ENCODE measurements at places on chromosomes 7 and 10.

DNA sequence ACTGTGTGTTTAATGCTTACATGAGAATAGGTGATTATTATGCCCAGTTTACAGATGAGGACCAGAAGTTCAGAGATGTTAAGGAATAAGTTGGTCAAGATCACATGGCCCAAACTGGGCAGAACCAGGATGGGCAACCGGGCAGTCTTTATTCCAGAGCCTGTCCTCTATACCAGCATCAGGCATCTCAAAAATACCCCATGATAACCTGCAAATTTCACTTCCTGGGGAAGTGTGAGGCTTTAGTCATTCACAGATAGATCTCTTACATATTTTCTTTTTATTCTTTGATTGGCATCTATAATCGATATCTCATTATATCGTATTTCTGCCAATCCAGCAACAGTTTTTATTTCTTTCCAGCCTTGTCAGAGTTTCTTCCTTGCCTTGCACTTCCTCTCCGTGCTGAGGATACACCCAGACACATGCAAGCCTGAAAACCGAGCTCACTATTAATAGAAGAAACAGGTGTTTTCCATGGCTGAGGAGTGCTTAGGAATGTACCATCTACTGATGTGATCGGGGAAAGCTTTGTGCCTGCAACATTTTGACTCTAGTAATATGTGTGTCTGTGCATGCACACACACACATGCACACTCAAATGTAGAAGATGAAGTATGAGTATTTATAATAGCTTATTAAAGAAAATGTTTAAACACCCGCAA, 82.4 kb downstream of the CREM start:
- no peak for DNase-seq

- DNase-seq: no peak
Measured at GRCh38 chr7:90461219-90461618, 8.2 kb upstream of the PTTG1IP2 start.

DNA sequence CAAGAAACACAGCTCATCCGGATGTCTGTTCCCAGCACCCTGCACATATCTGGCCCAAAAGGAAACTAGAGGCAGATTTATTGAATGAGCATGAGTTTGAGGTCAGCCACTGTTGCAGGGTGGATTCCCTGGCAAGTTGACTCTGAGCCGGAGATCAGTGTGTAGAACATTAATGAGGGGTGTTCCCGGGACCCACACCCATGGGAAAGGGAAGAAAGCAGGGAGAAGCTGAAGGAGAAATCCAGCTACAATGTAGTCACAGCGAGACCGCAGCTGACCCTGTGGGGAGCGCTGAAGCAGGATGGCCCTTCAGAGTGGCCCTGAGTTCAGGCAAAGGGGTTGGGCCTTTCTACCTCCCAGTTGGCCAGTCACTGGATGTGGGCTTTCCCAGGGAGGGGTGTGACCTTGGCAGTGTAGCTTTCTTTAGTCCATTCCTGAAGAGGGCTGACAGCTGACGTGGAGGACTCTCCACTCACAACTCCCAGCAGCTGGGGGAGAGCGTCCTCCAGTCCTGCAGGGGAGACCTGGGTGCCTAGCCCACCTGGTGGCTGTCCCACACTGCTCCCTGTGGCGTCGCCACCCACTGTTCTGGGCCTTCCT, 324.2 kb upstream of the ZMIZ1 start:
- DNase-seq: no peak

DNA sequence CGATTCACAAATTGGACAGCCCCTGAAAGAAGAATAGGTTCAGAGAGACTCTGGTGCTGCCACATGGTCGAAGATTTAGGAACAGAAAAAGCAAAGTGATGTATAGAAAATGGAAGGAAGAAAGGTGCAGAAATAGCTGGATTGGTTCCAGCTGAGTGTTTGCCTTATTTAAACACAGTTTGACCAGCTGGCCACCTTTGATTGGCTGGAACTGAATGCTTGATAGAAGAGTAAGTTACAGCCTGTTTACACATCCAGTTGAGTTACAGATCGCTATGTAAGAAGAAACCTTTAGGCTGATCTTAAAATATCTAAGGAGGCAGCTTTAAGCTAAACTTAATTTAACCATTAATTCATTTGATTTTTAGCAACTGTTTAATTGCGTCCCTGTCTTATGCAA, 40.3 kb upstream of the KAT6B start:
- DNase-seq: no peak

GRCh38 chr10:131576341-131577177, 265.0 kb upstream of the TCERG1L start:
- no peak for DNase-seq

GRCh38 chr7:127822822-127823508, 171.0 kb downstream of the SND1 start:
- DNase-seq: no peak

- no peak for DNase-seq
Measured at GRCh38 chr10:92849576-92850090, 1.3 kb downstream of the EXOC6 start.

DNA sequence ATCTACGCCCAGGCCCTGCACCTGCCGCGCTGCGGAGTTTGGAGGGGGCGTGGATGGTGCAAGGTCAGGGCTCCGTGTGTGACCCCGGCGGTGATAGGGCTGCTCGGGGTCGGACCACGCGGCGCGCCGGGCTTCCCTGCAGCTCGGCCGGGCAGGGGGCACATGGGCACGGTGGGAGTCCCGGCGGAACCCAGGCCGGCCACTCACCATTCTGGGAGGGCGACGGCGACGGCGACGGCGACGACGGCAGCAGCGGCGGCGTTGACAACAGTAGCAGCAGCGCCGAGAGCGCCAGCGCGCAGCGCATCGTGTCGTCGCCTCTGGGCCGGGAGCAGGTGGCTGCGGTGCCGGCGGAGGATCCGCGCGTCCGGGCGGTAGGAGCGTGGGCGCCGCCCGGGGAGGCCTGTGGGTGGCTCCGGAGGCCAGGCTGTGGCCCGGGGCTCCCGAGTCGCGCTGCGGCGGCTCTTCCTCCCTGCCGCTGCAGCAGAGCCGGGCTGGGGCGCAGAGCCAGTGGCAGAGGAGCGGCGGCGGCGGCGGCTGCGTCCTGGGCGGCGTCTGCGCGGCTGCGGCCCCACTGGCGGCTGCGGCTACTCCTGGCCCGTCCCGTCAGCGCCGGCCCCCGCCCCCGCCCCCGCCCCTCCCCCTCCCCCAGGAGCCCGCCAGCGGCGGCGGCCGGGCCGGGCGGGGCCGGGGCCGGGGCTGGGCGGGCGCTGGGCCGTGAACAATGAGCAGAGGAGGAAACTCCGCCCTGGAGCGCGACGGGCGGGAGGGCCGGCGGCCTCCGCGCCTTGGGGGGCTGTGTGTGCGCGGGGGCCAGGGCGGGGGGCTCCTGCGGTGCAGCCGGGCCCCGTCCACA, at the start of gene PODXL:
Gene PODXL, minus strand, starts transcription at position 576 of the 856 bp plus-strand sequence. Its CDS starts 269 bp downstream, at position 307.
- DNase-seq: peak; percentile 11

DNA sequence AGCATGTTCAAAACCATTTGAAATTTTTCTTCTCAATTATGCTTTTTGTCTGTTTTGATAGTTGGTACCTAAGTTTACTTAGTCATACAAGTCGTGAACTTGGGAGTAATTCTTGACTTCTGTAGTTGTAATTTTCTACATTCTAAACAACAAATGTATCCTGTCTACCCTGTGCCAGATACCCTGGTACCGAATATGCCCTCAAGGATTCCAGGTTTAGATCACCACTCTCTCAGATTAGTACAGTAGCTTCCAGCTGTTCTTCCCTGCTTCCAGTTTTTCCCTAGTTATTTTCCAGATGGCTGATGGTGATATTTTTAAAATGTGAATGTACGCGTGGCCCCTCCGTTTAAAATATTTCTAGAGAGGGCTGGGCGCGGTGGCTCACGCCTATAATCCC, 6.5 kb downstream of the STAM start:
- DNase-seq: no peak

GRCh38 chr10:33330543-33331378, 3.7 kb downstream of the NRP1 start:
- DNase-seq: peak; percentile 38

- DNase-seq: no peak
Measured at GRCh38 chr7:101743241-101743994, 74.0 kb upstream of the CUX1 start.

DNA sequence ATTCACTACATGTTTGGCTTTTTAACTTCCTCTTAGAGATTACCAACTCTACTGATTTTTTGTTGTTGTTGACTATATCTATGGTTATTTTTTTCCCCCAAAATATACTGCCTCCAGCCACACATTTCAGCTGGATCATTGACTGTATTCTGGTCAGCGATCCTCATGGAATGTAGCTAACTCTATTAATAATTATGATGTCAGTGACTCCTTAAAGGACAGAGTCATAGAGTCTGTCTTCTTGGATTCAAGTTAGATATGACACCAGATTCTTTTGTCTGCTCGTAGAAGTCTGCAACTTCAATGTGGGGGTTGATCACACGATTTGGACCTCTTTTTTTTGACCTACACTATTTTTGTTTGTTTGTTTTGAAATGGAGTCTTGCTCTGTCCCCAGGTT, 33.2 kb downstream of the UBN2 start:
- DNase-seq: no peak

DNA sequence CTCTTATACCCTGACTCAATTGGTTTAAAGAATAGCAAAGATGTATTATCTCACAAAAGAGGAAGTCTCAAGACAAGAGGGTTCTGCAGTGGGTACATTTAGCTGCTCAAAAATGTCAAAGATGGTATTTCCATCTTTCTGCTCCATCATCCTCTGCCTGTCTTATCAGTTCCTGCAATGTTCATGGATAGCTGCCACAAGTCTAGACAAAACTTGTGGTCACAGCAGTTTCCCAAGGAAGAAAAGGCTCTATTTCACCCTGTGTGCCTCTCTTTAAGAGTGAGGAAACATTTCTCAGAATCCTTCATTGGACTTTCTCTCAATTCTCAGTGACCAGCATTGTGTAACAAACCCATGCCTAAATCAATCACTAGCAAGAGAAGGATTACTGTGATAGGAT, 634.2 kb upstream of the AUTS2 start:
- no peak for DNase-seq

GRCh38 chr7:12004581-12004980, 172.6 kb upstream of the THSD7A start:
- no peak for DNase-seq

GRCh38 chr7:98387544-98388226, 13.2 kb downstream of the BAIAP2L1 start:
- no peak for DNase-seq

- DNase-seq: no peak
Measured at GRCh38 chr7:44085546-44085945, 3.2 kb upstream of the POLM start.

GRCh38 chr10:76542307-76542930, 1095.2 kb downstream of the KCNMA1 start:
- no peak for DNase-seq

DNA sequence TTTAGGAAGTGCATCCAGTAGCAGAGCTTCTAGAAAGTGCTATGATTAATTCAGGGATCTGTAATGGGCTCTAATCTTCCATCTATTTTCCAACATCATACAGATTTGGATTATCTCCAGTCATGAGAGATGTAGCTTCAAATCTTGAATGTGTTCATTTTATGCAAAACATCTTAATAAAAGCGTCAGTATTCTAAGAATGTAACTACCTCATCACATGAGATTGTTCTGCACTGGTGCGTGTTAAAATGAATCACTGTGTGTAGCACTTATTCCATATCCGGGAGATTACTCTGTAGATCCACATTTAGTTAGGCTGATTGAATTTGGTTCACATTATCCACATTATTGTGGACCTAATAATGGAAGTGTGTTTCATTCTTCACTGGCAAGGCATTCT, 344.9 kb upstream of the CHRM2 start:
- no peak for DNase-seq

- DNase-seq: no peak
Measured at GRCh38 chr10:91745090-91745831, 53.0 kb upstream of the TNKS2 start.

- DNase-seq: no peak
Measured at GRCh38 chr10:122555442-122555841, 5.1 kb upstream of the DMBT1 start.

DNA sequence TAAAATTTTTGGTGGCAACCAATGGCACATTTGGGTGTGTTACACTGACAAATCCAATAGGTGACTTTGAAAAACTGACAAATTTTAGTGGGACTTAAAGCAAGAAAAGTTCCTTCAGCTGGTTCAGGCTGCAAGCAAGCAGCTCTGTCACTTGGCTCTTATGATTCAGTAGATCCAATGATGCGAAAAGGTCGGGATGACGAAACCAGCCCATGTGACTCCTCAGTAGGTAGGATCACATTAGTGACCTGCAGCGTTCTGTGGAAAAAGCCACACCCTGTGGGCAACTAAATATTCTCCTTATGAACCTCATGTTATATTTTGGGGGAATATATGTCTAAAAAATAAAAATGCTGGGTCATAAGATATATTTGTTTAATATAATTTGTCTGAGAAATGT, 13.3 kb upstream of the TSGA13 start:
- no peak for DNase-seq

DNA sequence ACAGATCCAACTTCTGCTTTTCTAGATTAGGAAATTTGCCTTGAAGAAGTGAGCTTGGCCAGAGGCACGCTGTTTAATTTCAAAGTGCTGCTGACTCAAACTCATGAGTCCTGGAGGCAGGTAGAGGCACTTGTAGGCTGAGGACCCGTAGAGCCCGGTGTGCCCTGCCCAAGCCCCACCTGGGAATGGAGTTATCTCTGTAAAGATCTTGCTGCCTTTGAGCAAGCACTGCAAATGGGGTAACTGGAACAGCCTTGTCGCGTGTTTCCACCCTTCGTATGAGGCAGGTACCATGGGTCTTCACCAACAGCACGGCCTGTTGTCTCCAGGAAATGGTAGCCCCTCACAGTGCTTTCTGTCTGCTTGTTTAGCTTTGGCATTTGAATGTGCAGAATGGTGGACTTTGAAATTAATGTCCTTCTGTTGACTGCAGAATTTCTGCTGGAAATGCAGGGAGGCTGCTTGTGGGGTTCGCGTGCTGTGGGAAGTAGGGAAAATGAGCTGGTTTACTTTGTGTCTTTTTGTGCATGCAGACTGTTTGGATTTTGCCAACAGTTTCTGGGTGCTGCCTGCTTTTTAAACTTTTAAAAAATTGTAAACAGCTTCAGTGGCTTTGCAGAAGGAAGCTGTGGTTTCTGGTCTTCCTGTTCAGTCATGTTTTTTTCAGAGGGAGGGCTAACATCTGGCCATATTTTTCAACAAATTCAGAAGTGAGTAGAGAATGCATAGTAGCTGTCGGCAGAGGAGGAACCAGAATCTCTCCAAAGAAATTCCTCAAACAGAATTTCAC, 27.2 kb downstream of the CCM2 start:
- no peak for DNase-seq
